ENCODE measurements at places on chromosomes 13 and 19. TPM values are rescaled to one million over a fixed set of nuclear protein-coding genes. Genes with fewer than 3 reads are reported as not detected.

DNA sequence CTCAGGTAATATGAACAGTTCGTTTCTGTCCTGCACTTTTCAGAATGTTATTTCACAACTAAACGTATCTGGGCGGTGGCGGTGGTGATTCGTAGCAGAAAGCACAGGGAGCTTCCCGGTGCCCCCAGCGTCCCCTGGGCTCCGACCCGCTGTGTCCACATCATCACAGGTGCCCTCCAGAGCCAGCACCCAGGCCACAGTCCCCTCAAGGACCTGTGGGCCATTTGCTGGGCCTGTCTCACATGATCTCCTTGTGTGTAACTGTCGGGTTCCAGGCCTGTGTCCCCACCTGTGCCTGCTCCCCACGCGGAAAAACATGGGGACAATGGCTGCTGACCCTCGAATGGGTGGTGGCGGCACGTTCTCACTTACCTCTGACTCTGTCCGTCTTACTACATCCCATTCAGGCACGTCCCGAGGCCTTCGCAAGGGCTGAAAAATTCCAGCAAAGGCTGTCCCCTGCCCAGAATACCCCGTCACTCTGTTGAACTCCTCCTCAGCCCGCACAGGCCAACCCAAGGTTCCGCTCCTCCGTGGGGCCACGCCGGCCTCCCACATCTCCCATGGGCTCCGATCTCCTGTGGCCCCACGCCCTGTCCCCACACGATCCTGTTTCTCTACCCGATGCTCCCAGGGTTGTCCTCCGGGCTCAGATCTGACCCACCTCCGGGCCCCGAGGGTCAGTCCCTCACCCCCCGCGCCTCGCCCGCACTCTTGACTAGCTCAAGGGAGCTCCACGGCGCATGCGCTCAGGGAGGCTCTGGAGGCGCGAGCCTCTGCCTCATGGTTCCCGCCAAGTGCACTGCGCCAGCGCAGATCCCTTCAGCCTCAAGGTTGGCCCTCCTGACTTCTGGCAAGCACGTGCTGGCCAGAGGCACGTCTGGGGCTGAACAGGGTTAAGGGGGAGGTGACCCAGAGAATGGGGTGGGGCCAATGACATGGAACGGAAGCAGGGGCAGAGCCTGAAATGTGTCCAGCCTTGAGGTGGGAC is 21.2 kb downstream of the DEDD2 start:
- no peak for DNase-seq

GRCh38 chr19:38389101-38389925 is 816 bp downstream of the SPRED3 start:
- no peak for DNase-seq

GRCh38 chr19:41816761-41817160 is 20.4 kb downstream of the CEACAM3 start:
- DNase-seq = no peak

- DNase-seq = no peak
Observed at GRCh38 chr19:44925114-44925891, 10.9 kb downstream of the APOC1 start.

GRCh38 chr19:7986321-7987113 is 18.9 kb downstream of the ELAVL1 start:
- no peak for DNase-seq

Gene MEF2B
- not detected for total RNA-seq

Gene APOE
- 8.9 TPM for total RNA-seq

Gene TMEM150B
- not detected for total RNA-seq

GRCh38 chr13:81211713-81212112 is 870.8 kb upstream of the SPRY2 start:
- DNase-seq = no peak

DNA sequence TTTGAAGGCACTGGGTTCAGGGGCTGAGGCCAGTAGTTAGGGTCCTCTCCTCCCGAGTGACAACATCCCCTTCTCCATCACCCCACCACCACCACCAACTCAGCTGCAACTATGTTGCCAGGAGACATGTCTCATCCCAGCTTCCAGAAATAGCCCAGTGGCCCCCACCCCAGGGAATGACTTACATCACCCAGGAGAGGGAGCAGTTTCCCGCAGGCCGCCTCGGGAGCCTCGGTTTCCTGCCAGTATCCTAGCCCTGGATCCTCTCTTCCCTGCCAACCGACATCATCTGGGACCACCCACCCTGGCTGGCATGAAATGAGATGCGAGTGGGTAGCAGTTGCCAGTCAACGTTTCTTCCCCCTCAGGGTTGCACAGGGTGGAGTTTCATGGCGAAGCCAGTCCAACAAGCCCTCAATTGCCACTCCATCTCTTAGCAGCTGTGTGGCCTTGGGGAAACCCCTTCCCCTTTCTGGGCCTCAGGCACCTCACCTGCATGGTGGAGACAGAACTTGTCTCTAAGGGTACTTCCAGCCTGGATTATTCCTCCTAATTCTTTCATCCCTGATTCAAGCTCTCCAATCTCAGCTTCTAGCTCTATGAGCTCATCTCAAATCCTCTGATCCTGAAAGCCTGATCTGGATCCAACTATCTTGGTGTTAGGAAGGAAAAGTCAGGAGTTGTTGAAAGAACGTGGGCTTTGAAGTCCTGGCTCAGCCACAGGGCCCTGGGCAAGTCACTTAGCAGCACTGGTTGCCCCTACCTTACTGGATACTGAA is 3.9 kb upstream of the GSK3A start:
- no peak for DNase-seq

Gene ACP7
- 0.57 TPM for total RNA-seq

DNA sequence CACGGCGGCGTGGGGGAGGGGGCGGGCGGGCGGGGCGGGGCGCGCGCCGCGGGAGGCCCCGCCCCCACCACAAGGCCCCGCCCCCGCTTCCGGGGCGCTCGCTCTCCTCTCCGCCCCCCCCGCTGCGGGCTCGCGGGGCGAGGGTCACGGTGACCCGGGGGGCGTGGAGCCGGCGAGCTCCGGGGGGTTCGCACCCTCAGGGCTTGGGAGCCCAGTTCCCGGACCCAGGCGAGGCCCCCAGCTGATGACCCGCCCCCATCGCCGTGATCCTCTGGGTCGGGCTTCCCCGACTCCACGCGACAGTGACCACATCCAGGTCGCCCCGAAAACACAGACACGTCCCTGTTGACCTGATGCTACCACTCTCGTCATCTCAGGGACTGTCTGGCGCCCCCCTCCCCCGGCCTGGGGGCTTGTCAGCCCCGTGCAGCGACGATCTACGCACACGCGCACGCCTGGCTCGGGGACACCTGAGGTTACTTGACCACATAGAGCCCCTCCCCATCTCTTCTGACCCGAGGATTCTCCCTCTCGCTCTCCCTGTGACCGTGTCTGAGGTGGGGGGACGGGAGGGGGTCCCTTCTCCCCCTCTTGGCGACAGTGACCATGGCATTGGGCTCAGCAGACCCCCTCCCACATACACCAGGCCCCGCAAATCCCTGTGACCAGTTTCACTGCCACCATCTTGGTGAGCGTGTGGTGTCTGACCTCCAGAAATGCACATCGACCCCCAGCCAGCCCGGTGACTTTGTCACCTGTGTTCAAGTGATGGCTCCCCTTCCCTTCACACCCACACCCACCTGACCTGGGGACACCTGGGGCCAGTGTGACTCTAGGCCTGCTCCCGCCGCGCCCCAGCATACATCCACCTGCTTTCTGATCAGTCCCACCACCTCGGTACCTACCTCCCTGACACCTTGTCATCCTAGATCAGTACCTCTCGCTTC is 670 bp downstream of the MAP2K7 start:
- DNase-seq = no peak

Gene ZNF724
- 0.95 TPM for total RNA-seq

DNA sequence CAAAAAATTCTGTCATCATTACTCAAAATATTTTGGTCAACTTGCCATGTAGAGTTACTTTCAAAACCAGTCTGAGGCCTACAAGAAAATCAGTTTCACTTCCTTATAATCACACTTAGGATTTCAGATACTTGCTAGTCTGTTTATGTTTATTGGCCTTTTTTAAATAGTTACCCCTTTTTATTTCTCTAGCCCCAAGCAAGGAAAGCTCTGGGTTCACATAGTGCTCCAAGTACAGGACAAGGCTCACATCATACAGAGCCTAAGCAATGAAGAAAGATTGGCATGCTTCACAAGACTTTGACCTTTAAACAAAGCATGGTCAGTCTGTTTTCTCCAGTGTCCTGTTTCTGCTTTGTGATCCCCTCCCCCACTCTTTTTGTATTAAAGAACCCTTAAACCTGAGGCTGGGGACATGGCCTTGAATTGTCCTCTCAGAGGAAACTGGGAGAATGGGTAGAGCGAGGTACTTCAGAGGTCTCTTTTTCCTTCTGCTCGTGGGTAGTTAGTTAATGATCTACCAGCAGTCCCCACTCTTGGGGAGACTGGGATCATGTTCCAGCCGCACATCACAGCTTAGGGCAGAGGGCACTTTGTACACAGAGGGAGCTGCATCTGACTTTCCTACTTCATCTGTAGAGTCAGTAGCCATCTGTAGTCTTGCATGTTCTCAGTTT is 30.7 kb downstream of the CEACAM1 start:
- no peak for DNase-seq

- no peak for DNase-seq
Observed at GRCh38 chr19:30896554-30896953, 452.7 kb downstream of the TSHZ3 start.

DNA sequence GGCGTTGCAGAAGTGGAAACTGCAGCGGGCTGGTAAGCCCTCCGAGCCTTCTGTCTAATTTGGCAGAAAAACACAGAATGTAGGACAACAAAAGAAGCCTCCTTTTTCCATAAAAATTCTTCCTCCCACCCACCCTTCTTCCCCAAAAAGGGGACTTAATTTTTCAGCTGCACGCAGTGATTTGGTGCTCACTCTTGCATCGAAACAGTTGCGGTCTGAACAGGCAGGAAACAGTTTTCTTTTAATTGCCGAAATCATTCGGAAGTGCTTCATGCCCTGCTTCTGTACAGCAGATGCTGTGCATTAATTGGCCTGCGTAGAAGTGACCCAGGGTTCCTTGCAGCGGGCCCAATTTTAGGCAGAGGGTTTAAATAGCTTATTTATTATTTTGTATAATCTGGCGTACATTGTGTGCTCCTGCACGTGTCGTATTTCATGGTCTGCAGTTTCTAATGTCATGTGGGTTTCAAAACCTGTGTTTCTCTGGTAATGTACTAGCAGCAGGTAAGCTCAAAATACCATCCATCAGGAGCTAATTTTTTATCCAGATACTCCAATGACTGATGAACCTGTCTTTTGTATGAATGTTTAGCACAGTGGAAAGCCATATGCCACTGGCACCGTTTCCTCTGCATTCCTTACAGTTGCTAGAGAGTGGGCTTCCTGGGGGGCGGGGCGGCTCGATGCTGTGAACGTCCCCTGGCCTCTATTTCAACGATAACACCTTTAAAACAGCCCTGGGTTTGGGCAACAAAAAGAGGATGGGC is 66.6 kb downstream of the GGACT start:
- DNase-seq = no peak

- DNase-seq = no peak
Observed at GRCh38 chr19:35315883-35316282, 13.1 kb upstream of the CD22 start.

Gene DCLK1
- 0.72 TPM for total RNA-seq

DNA sequence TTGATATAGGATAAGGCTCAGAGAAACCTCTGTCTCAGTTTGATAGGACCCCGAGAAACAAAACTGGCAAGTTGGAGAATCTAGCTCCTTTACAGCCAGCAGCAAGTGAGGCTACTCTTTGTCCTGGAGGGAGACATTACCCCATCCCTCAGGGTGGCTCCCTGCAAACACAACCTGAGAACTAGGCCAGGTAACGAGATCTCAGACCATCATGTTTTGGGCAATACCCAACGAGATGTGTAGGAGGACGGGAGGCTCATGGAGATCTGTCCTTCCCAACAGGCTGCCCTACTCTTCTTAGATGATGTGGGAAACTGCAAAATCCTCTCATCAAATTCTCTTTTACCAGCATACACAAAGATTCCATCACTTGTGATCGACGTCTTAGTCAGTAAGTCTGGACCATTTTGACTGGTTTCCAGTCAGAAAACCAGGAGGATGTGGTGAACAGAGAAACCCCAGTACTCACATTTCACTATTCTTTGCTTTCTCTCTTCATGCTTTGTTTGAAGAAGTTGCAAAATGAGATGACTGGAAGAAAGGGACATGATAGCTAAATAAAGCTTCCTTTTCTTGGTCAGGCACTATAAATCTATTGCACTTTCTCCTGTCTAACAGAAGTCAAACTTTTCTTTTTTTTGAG is 6.0 kb upstream of the CTU1 start:
- DNase-seq = no peak

GRCh38 chr19:32717496-32717895 is 2.1 kb upstream of the TDRD12 start:
- no peak for DNase-seq

DNA sequence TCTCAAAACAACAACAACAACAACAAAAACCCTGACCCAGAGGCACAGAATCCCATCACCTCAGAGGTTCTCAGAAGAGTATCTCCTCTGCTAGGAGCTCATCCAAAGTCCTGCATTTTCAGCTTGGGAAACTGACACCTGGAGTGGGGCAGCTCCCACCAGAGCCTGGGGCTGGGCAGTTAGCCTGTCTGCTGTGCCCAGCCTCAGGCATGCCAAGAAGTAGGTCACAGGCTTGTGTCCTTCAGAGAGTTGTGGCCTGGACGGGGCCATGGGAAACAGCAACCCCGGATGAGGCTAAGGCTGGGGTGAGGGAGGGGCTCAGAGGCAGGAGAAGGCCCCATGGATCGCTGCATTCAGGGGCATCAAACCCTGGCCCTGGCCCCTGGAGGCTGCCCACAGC is 2.1 kb downstream of the NDUFS7 start:
- DNase-seq = no peak

GRCh38 chr13:75639454-75639853 is 3.3 kb downstream of the LMO7 start:
- no peak for DNase-seq

Measured in esophagus squamous epithelium (tissue), 5 donors.